ENCODE measurements at places on chromosomes 11 and 22.
A peak's percentile ranks its signal among the peaks of the same experiment; 100 is the strongest.

DNA sequence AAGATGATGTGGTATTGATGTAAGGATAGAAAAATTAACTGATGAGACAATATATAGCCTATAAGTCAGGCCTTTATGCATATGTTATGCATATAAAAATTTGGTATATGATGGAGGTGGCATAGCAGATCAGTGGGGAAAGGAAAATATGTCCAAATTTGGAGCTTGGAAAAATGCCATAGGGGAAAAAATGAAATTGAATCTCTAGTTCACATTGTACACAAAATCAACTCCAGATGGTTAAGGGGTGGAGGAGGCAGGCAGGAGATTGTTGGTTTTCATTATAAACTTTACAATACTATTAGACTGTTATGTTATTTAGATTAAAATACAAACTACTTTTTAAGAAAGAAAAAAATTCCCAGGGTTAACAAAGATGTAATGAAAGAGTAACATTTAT, 15.1 kb upstream of the CD3E start:
- DNase-seq: no peak

GRCh38 chr22:38176170-38176741, 5.4 kb downstream of the PLA2G6 start:
- DNase-seq: peak; percentile 58

GRCh38 chr11:57513911-57514537, 1.5 kb downstream of the SLC43A1 start:
- DNase-seq: peak; percentile 30

- no peak for DNase-seq
These were observed 168.7 kb downstream of the WT1 start for GRCh38 chr11:32266601-32267000.

GRCh38 chr22:49957826-49958365, 2.7 kb upstream of the PIM3 start:
- DNase-seq: no peak

DNA sequence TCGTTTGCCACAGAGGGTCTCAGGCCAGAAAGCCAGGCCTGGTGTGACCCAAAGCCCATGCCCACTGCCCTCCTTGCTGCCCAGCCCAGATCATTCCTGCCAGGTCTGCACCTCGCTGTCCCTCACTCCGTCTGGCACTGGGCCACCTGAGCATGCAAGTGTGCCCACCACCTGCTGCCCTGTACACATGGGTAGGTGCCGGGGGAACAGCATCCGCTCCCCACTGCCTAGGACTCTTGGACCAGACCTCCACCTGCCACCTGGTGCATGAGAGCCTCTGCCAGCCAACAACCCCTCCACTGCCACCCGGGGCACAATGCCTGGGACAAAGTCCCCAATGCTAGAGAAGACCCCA, 12.5 kb downstream of the MGAT3 start:
- DNase-seq: no peak

DNA sequence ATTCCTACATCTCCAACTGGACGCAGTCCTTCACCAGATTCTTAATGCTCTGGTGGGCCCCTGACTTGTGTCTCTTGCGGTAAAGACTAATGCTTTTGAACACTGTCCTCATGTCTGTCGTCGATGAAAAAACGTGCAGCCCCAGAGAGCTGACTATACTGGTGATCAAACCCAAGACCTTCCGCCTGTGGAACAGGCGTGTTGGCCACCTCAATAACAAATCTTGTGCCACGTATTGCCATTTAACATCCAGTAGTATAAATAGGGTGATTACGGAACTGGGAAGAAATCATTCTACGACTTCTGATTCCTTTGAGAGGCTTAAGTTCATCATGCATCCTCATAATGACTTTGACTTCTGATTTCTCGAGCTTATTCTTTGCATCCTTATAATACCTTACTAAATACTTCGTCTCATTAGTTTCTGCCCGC, 45.6 kb downstream of the OR4D9 start:
- peak; percentile 64 for DNase-seq

DNA sequence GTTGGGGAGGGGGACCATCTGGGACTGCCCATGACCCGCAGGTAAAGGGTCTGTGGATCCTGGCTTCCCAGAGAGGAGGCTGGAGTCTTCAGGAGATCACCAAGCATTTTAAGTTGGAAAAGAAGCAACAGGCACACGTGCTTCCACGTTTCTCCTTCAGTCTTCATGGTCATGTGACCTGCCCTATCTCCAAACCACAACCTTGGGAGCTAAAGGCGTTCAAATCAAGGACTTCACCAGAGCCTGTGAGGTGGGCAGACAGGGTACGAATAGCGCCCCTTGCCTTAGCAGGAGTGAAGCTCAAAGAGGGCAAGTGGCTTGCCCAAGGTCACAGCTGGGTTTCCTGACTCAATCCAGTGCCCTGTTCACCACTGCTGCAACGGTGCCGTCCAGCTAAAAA, 6.7 kb downstream of the TMEM184B start:
- no peak for DNase-seq

DNA sequence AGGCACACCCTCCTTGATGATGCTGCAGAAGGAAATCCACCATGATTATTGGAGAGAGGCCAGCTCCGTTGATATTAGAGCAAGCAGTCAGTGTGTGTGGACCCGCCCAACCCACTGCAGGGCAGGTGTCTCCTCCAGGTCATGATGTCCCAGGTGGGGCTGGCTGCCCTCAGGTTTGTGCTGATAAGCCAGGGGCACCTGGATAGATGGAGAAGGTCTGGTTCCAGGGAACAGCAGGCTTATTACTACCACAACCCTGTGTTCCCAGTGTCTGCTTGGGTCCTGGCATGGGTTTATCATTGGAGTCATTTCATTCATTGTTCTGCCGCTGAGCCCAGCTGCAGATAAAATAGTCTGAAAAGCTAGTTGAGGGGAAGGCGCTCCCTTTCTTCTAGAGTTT, 181.1 kb upstream of the NECTIN1 start:
- DNase-seq: no peak
